GM23338 (cell line): ENCODE measurements at places on chromosomes 2 and 18.

DNA sequence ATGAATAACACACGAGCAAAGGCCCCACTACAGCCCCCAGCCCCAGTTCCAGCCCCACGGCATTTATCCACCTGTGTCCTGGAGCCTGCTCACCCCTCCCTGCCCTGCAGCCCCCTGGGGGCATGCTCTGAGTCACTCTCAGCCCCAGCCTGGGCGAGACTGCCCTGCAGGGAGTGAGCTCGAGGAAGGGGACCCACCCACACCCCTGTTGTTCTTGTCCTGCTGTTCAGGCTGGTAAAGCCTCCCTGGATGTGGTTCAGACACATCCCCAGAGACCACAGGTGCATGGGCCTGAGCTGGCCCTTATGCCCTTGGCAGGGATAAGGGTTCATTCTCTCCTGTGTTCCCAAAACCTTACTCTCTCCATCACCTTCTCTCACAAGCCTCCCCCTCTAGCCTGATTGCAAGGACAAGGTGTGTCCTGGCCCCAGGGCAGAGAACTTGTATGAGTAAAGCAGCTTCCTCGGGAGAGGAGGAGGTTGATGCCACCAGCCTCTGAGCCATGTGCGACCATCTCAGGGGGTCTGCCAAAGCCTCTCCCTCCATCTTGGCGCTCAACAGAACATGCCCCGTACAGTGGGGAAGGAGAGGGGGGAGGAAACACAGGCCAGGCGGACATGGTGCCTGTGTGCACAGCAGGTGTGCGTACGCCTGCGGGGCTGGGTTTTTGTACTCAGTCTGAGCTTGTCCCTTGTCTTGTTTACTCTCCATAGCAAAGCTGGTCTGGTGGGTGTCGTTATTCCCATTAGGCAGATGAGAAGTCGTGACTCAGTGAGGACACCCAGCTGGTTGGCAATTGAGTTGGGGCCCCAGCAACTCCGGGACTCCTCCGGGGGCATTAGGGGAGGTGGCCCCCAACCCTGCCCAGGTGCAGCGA, 64.4 kb downstream of the CIB4 start:
- H3K36me3 ChIP-seq: no peaks in the 10 kb centered on the region
- no peaks in the 10 kb centered on the region for H3K27me3 ChIP-seq
- H3K27ac ChIP-seq: no peak overlapping the region

- no peak for DNase-seq
- no peak overlapping the region for H3K4me3 ChIP-seq
- H3K27me3 ChIP-seq: no peaks in the 10 kb centered on the region
- H3K27ac ChIP-seq: no peak overlapping the region
- no peaks in the 10 kb centered on the region for H3K4me1 ChIP-seq
Measured at GRCh38 chr2:109348671-109349502, 219.9 kb downstream of the SH3RF3 start.

DNA sequence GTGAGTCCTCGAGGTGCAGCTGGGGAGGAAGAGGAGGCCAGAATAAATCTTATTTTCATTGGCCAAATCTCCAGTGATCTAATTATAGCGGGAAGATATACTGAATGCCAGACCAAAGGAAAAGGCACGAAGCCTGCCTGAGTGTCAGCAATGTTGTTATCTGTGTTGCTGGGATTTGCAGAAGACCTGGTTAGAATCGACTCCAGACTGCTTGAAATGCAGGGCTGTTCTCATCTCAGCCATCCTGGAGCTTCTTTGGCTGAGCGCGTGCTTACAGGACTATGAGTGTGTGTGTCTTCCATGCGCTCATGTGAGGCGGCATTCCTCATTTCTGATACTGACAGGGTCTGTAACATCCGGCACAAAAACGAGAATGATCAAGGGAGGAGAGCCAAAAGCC, 81.2 kb downstream of the TSN start:
- no peak overlapping the region for H3K27ac ChIP-seq
- DNase-seq: no peak
- no peaks in the 10 kb centered on the region for H3K36me3 ChIP-seq
- H3K4me3 ChIP-seq: no peak overlapping the region
- H3K27me3 ChIP-seq: no peaks in the 10 kb centered on the region

- H3K4me1 ChIP-seq: no peaks in the 10 kb centered on the region
- DNase-seq: no peak
- H3K4me3 ChIP-seq: no peak overlapping the region
- H3K27ac ChIP-seq: no peak overlapping the region
- no peaks in the 10 kb centered on the region for H3K36me3 ChIP-seq
Measured at GRCh38 chr2:55598056-55598795, 19.2 kb downstream of the PPP4R3B start.

- H3K27me3 ChIP-seq: no peaks in the 10 kb centered on the region
- no peaks in the 10 kb centered on the region for H3K4me1 ChIP-seq
- H3K4me3 ChIP-seq: no peak overlapping the region
Measured at GRCh38 chr18:6249170-6249569, 165.5 kb downstream of the L3MBTL4 start.

GRCh38 chr2:4073026-4073569, 369.7 kb downstream of the DCDC2C start:
- H3K27me3 ChIP-seq: no peaks in the 10 kb centered on the region
- H3K27ac ChIP-seq: no peak overlapping the region
- H3K4me3 ChIP-seq: no peak overlapping the region
- no peaks in the 10 kb centered on the region for H3K4me1 ChIP-seq
- no peaks in the 10 kb centered on the region for H3K36me3 ChIP-seq
- DNase-seq: no peak

DNA sequence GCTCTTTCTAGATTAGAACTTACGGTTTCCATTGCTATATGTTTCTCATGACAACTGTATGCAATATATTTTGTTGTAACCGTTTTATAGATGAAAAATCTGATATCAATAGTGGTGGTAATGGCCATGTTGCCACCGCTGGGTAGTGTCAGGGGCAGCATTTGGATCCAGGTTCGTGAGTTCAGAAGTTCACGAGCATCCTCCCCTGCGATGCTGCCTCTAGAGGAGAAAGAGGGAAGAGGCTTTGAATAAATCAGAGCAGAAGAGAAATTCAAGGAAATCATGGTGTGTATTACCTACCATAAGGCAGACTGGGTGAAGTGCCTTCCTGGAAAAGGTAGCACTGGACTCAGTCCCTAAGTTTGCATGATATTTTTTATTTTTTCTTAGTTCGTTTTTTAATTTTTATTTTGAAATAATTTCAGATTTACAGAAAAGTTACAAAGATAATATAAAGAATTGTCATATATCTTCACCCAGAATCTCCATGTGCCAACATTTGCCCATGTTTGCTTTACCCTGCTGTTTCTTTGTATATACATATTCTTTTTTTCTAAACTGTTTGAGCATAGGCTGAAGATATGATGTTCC, 3.3 kb upstream of the ZBTB7C start:
- H3K36me3 ChIP-seq: no peaks in the 10 kb centered on the region
- DNase-seq: peak; percentile 91
- no peak overlapping the region for H3K27ac ChIP-seq
- peaks cover 16% of the 10 kb centered on the region for H3K4me1 ChIP-seq
- H3K27me3 ChIP-seq: peaks cover 47% of the 10 kb centered on the region

GRCh38 chr2:121459291-121459690, 71.4 kb upstream of the RNU4ATAC start:
- no peaks in the 10 kb centered on the region for H3K27me3 ChIP-seq
- H3K4me3 ChIP-seq: no peak overlapping the region
- H3K27ac ChIP-seq: no peak overlapping the region
- no peaks in the 10 kb centered on the region; the same call in 1 of the 2 replicates for H3K36me3 ChIP-seq

DNA sequence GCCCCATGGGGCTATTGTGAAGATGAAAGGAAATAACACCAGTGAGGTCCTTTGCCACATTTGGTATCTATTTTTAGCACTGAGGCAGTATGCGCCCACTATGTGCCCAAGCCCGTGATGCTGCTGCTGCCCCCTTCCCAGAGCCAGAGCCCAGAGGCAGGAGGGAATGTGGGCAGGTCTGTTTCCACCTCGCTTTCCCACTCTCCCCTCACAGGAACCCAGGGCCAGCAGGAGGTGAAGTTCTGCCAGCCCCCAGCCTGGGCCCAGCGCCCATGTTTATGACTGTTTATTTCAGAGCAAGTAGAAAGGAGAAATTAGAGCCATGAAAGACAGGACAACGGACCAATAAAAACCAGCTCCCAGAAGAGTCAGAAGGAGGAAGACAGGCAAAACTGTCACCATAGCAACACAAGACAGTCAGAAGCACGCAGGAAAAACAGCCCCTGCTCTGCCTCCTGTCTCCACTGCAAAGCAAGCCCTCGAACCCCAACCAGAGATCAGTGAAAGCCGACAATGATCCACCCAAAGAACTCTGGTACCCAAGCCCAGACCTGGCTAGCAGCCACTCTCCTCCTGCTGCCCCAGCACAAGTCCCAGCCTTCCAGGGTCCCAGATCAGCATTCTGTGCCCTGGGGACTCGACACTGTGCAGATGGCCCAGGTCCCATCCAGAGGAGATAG, 1.4 kb downstream of the CYRIA start:
- peaks cover 11% of the 10 kb centered on the region; the same call in 1 of the 2 replicates for H3K4me1 ChIP-seq
- peak overlapping the region; percentile 64; the same call in 1 of the 2 replicates for H3K4me3 ChIP-seq
- peaks cover 14% of the 10 kb centered on the region for H3K27me3 ChIP-seq
- no peaks in the 10 kb centered on the region for H3K36me3 ChIP-seq

DNA sequence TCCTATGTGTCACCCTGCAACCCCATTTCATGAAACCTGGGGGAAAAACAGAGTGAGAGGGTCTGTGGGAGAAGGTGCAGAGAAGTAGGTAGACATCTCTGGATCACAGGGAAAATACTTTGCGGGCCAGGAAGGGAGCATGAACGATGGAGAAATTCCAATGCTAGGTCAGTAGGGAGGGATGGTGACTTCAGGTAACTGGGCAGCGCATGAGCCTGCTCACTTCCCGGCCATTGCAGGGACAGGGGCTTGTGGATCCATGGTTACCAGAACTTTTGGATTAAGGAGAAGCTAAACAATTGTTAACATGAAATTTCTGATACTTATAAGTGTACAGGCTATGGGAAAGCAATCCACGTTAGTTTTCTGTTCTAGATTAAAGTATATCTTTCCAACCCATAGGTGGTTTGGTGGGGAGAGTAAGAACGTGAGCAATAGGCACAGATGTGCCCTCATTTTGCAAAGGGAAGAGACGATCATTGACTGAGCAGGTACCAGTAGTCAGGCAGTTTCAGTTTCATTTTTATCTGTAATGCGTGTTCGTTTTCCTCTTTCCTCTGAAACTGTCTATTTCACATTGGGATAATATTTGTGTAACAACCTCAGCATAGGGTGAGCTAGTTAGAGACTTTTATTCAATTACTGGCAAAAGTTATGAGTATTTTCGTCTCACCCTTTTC, 65.0 kb downstream of the NYAP2 start:
- H3K4me3 ChIP-seq: no peak overlapping the region
- H3K36me3 ChIP-seq: no peaks in the 10 kb centered on the region
- H3K4me1 ChIP-seq: peaks cover 19% of the 10 kb centered on the region
- no peak overlapping the region for H3K27ac ChIP-seq

DNA sequence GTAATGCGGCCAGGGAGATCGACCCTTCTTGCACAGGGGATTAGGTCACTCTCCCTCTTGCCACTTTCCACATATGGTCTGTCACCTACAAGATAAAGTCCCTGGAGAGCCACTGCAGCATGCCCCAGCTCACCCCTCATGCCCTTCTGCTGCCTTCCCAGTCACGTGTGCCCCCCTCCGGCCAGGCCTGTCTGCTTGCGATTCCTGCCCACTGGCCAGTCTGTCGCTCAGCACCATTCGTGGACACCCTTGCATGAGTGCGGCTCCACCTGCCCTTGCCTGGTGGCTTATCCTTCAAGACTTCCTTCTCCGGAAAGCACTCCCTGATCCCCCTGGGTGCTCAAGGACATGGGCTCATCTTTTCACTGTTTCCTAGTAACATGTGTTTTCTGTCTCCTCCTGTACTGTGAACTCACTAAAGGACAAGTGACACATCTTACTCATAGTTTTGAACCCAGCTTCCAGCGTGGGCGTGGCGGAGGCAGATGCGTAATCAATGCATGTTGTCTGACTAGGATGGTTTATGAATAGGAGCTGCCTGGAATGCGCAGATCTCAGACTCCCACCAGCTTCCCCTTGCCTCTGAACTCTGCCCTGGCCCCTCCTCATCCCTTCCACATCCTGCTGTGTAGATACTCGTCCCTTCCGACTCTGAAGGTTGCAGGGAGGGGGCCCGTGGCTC, 7.8 kb upstream of the NT5DC4 start:
- no peaks in the 10 kb centered on the region for H3K4me1 ChIP-seq
- H3K27me3 ChIP-seq: no peaks in the 10 kb centered on the region
- no peak for DNase-seq
- H3K27ac ChIP-seq: no peak overlapping the region
- H3K4me3 ChIP-seq: no peak overlapping the region

GRCh38 chr2:86186431-86186830, 8.8 kb downstream of the IMMT start:
- 0 out of 2 replicates have a peak overlapping the region, but pooled peaks have one; percentile 46 for H3K27ac ChIP-seq
- no peak overlapping the region for H3K4me3 ChIP-seq
- no peak for DNase-seq
- no peaks in the 10 kb centered on the region for H3K27me3 ChIP-seq

DNA sequence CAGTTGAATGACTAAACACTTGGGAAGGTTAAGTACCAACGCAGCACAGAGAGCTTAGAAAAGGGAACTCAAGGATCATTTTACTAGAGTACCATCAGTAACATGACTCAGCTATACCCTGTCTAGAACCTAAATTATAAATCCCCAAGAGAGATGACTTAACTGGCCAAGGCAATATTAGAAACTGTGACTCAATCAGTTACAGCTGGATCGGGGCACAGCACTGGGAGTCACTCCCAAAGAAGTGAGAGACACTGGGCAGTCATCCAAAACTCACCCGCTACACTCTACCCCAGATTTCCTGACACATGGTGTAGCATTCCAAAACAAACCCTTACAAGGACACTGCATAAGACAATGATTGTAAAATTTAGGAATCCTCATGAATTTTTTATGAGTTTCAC, 17.7 kb downstream of the IWS1 start:
- peaks cover 14% of the 10 kb centered on the region; the same call in 1 of the 2 replicates for H3K4me1 ChIP-seq
- peaks cover 20% of the 10 kb centered on the region for H3K36me3 ChIP-seq
- no peak overlapping the region for H3K4me3 ChIP-seq
- no peak for DNase-seq
- H3K27me3 ChIP-seq: no peaks in the 10 kb centered on the region
- peak overlapping the region; percentile 55; the same call in 1 of the 2 replicates for H3K27ac ChIP-seq

DNA sequence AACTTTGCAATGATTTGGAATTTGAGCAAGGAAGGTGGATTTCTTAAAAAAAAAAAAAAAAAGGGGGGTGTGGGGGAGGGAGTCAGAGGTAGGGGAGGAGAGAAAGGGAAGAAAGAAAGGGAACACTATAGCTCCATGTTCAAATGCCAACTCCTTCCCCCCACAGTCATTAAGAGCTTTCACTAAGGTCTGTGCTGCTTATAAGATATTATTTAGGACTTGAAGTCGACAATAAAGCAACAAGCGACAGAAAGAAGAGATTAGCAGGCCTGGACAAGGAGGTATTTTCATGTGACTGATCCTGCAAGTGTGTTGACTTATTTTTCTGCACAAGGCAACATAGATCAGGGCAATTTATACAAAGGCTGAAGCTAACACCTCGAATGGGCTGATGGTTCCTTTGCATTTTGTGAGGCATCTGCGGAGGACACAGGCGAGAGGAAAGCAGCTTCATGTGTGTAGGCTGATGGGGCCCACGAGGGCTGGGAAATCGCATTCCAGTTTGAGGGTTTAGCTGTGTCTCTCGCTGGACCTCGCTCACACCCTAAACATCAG, 382.0 kb downstream of the SOX11 start:
- no peaks in the 10 kb centered on the region for H3K27me3 ChIP-seq
- H3K27ac ChIP-seq: no peak overlapping the region
- DNase-seq: no peak
- no peaks in the 10 kb centered on the region for H3K36me3 ChIP-seq
- peaks cover 5% of the 10 kb centered on the region for H3K4me1 ChIP-seq
- H3K4me3 ChIP-seq: no peak overlapping the region
